ENCODE measurements at places on chromosomes 7 and 10. TPM values are rescaled to one million over a fixed set of nuclear protein-coding genes. Genes with fewer than 3 reads are reported as not detected.

KLLN gene
- total RNA-seq, result 0.30 TPM

GOLGA7B gene
- total RNA-seq, result under 0.01 TPM

GARS1 gene
- total RNA-seq, result 343 TPM

UNCX gene
- not detected for total RNA-seq

PRR15 gene
- total RNA-seq, result not detected

DDIT4 gene
- total RNA-seq, result 421 TPM

LRRC61 gene
- total RNA-seq, result 6.8 TPM

AQP1 gene
- 0.45 TPM for total RNA-seq

PPP1R17 gene
- total RNA-seq, result not detected
